ENCODE measurements at places on chromosomes 3 and 15.

GRCh38 chr15:99416191-99417188 is 149.3 kb upstream of the MEF2A start:
- no peak for DNase-seq

- no peak for DNase-seq
These were observed 5.7 kb downstream of the ARRDC4 start for GRCh38 chr15:97966246-97966645.

GRCh38 chr15:85624291-85624801 is 170.4 kb downstream of the KLHL25 start:
- DNase-seq, result no peak

GRCh38 chr15:33735637-33736247 is 232.6 kb upstream of the CHRM5 start:
- DNase-seq, result no peak

GRCh38 chr15:26670116-26670515 is 102.8 kb downstream of the GABRB3 start:
- no peak for DNase-seq

GRCh38 chr3:8540456-8540855 is 38.8 kb downstream of the LMCD1 start:
- DNase-seq, result no peak

- DNase-seq, result no peak
These were observed 8.8 kb upstream of the TBC1D23 start for GRCh38 chr3:100252001-100252400.

DNA sequence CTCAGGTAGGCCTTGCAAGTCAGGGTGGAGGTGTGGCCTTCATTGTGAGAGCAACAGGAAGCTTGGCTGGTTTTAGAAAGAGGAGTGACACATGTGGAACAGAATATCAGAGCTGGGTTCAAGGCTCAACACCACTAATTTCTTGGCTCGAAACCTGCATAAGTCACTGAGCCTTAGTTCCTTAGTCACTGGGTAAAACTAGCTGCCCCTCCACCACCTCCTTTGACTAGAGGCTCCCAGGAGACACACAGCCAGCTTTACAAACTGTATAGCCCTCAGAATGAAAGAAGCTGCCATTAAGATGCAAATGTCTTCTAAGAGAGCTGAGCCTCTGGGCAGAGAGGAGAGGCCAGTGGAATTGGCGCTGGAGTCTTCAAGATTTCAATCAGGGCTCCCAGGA is 67.7 kb downstream of the CERS3 start:
- no peak for DNase-seq

DNA sequence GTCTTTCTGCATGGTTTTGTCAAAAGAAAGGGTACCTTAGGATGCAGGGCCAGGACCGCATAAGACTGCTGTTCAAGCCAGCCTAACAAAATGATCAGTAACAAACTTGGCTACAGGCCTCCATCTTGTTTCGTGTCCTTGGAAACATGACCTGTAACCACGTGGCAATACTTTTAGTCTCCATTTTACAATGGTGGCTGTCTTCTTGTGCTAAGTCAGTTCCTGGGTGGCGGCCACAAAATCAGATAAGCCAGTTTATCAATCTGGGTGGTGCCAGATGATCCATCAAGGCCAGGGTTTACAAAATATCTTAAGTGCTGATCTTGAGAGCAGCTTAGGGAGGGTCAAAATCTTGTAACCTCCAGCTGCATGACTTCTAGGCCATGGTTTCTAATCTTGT is 57.1 kb upstream of the GK5 start:
- DNase-seq, result no peak

All from GM12892 (cell line).